ENCODE measurements at places on chromosomes 12 and 14.

GRCh38 chr12:49678711-49679110, 28.5 kb downstream of the FMNL3 start:
- DNase-seq: no peak

DNA sequence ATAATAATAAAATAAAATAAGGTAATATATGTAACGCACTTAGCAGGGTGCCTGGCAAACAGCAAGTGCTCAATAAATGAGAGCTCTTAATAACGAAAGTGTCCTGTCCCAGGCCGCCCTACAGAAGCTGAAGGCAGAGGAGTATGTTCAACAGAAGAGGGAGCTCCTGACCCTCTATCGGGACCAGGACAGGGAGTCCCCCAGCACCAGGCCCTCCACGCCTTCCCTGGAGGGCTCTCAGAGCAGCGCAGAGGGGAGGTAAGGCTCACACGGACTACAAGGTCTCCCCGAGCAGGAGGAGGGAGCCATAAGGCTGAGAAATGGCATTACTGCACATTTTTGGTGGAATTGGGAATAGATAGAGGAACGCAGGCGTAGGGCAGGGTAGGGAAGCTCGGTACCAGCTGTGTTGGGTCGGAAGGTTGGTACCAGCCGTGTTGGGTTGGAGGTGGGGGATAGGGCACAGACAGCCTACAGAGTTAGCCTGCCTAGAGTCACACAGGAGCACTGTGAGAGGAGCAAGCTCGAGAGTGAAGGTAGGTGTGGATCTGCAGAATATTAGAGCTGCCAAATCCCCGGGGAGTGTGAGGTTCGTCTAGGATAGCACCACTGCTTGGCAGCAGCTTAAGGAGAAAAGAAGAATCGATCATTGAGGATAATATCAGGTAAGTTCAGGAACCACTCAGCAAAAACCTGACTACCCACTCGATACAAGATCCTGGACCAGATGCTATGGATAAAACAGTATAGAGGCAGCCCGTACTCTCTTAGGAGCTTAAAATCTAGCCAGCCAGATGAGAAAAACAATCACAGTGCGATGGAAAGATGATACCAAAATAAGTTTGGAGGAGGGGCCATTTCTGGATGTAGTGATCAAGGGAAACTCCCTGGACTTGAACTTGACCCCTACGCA, 15.3 kb downstream of the TNFRSF1A start:
- no peak for DNase-seq

DNA sequence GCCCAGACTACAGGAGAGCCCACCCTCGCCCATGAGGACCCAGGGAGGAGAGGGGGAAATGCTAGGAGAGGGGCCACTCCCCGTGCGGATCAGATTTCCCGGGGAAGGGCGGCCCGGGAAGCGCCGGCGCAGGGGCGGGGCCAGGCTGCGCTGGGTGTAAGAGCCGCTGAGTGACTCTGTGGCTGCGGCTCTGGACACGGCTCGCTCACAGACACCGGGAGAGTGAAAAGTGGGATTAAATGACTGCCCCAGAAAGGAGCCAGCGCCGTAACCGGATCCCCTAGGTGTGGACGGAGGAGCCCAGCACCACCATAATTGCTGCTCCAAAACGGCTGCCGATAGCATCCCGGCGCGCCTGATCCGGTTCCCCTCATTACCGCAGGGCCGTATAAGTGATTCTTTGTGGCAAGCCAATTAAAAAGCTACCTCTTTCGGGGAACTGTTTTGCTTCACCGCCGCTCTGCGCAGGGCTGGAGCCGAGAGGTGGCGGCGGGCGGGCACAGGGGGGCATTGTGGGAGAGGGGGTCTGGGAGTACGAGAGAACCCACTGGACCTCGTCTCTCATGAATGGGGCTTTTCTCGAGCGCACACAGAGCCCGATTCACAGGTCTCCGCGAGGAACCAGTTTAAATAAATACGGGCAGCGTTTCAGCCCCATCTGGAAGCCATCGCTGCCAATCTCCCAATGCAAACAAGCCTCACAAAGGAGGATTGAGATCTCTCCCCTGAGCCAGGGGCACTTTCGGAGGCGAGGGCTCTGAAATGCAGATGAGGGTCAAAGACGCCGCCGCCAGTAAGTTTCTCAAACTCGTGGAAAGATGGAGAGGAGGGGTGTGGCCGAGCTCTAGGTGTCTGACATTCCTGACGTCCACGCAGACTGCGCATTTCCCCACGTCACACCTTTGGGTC, 2.5 kb downstream of the COL2A1 start:
- no peak for DNase-seq

- no peak for DNase-seq
Observed at GRCh38 chr12:60201891-60202290, 606.1 kb downstream of the SLC16A7 start.

DNA sequence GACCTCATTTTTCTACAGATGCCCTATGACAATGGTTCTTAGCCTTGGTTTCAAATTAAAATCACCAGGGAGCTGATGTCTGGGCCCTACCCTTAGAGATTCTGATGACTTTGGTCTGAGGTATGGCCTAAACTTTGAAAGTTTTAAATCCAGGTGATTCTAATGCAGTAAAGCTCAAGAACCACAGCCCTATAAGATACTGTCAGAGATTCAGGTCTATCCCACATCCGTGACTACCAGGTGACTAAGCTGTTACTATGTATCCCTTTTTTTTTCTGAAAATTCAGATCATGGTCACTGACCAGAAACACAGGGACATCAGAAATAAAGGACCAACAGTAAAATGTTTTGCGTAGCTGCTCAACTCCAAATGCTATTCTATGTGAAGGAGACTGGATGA, 148.8 kb upstream of the BMP4 start:
- DNase-seq: no peak

GRCh38 chr12:102063069-102063468, 1.3 kb upstream of the WASHC3 start:
- no peak for DNase-seq

DNA sequence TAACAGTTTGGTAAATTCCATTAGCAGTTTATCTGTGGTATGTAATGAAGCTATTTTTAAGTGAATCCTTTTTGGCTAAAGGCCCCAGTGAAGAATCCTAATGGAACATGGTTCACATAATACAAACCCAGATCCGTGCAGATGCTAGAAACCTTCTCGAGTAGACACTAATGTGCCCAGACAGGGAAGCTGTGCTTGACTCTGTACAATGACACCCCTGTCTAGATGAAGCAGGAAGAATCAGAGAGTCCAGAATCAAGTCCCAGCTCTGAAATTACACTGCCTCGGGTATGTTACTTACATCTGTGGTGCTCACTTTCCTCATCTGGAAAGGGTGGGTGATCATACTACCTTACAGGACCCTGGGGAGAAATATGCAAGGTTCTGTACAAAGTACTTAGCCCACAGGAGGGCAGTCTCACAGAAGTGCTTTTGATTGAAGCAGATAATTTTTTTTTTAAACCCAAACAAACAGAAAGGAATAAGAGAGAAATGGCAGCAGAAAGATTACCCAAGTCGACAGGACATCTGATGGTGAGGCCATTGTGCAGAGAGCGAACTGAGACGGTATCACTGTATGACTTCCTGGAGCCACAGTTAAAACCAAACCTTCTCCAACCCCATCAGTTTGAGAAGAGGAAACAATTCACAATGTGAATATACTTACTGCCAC, 8.5 kb downstream of the CRACR2A start:
- no peak for DNase-seq

DNA sequence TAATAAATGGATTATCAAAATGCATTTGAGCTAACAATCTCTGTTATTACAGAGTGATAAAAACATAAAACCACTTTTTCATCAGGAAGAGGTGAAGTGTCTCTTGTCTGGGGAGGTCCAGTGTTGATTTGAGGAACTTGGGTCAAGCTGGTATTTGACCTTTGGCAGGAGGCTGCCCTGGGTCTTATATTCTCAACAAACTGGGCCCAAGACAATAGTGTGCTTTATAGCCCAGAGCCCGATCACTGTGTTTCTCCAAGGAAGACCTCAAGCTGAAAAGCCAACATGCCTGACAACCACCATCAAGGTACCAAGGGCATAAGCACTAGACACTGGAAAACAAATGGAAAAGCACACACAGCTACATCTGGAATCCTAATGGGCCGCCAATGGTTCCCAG, 137.0 kb downstream of the SLC25A21 start:
- DNase-seq: no peak

DNA sequence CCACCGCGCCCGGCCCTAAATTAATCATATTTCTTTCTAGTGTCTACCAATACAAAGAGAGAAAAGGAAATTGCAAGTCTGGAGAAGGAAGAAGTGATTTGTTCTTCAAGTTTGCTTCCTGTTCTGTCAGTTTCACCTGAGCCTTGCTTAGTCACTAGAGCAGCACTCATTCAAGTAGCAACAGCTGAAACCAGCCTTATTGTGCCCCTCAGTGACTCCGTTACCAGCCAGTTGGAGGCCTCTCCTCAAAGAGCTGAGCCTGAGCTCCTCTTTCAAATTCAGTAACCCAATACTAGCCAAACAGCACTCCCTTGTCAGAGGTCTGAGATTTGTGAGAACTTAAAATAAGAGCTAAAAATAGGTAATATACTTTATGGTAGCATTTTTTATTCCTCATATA, 17.4 kb downstream of the PAWR start:
- DNase-seq: no peak

DNA sequence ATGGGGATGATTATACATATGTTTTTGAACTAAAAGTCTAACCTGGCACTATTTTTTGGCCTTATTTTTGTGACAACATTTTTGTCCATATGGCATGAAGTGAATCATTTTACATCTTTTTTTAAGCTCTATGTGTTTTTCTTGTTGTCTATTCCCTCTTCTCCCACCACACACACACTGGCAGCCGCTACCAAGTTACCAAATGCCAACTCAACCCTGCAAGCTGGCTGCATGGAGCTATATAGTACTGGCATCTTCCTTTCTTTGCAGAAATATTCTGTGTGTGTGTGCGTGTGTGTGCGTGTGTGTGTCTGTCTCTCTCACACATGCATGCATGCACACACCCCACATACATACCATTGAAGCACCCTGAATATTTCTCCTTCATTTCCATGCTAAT, 278.9 kb upstream of the SOX5 start:
- DNase-seq: no peak

Measured in stimulated activated CD4-positive, alpha-beta T cell treated with anti-CD3 and anti-CD28 coated beads, Interleukin-1b, Interleukin-23, amount 100 ng/mL, for 1 hour (primary cell).